Stimulated activated CD8-positive, alpha-beta memory T cell treated with anti-CD3 and anti-CD28 coated beads, Interleukin-4, amount 100 ng/mL, for 4 hours (primary cell): ENCODE measurements at places on chromosomes 16 and 17.

- no peak for DNase-seq
These were observed 103.7 kb downstream of the NPIPB5 start for GRCh38 chr16:22614271-22614947.

DNA sequence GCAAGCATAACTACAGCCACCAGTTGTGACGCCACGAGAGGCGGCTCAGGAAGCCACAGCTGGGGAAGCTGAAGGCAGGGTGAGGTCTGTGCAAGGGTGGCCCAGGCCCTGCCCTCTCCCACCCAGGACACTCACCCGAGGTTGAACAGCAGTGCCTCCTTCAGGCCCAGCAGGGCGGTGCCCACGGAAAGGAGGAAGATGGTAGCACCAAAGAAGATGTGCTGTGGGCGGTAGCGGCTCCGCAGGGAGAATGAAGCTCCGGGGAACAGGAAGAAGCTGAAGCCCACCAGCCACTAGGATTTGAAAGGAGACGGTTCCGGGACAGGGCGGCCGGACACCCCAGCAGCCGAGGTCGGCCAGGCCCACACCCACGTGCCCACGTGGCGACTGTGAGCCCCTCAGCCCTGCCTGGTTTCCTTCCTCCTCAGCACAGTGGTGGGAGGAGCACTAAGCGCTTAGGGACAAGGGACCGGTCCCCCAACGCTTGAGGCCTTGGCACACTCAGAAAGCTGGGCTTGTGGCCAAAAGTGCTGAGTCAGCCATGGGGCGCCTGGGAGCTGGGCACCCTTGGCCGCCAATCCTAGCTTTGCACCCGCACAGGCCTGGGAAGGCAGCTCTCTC, 11.0 kb downstream of the CYB561 start:
- DNase-seq, result no peak

DNA sequence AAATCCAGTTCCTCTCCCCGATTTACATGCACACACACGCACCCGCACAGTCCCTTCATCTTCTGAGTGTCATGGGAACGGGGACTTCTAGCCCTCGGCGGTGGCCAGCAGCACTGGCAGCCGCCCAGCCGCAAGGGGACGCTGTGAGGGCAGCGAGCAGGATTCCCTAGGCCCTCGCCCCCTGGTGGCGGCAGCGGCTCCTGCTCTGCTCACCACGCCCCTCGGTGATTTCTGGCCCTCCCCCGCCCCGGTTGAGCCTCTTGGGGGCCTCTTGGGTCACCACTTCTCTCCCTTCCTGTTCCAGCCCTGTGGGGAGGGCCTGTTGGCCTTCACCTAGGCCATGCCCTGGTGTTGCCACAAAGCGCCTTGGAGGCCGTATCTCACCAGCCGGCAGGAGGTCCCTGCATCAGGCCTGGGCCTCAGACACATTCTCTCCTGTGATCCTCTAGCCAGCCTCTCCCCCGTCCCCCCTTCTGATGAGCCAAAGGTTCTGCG, 75.2 kb upstream of the KSR1 start:
- peak; percentile 49 for DNase-seq

DNA sequence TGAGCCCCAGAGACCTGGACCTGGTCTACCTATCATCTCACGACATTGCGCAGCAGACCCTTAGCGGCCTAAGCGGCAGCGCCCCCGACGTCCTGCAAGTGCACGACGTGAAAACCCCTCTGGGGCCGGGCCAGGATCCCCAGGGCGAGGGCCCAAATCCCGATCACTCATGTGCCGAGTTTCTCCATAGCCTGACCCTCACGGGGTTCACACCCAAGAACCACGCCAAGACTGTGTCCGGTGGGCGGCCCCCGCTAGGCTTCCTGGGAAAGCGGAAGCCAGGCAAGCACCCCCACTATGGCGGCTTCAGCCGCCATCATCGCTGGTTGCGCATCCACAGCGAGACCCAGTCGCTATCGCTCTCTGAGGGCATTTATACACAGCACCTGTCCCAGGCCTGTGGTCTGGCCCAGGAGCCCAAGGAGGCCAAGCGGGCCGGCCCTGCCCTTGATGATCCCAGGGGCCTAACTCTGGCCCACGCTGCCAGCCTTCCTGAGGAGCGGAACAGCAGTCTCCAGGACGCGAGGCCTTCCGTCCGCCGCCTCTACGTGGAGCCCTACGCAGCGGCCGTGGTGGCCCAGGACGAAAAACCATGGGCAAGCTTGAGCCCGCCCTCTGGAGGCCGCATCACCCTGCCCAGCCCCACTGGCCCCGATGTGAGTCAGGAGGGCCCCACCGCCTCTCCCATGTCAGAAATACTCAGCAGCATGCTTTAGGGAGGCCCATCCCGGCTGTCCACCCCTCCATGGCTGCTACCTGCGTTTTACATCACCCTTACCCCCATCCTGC, 82.8 kb upstream of the NOG start:
- DNase-seq, result no peak

- DNase-seq, result no peak
These were observed 10.1 kb upstream of the TMEM208 start for GRCh38 chr16:67216612-67217490.

- DNase-seq, result no peak
These were observed 79.1 kb upstream of the HNF1B start for GRCh38 chr17:37823996-37824395.

DNA sequence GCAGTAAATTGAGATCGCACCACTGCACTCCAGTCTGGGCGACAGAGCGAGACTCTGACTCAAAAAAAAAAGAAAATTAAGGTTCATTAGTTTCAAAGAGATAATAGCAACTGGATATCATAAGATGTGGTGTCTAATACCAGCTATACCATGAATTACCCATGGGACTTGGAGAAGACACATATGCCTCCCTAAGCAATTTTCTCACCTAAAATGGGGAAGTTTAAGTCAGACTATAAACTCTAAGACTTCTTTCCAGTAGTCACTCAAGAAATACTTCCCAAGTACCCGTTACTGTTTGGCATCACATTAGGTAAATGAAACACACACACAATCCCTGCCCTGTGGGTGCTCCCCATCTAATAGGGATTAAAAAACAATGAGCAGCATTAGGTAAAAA, 22.6 kb downstream of the SMURF2 start:
- DNase-seq, result no peak

- no peak for DNase-seq
These were observed 124.6 kb downstream of the KCNJ18 start for GRCh38 chr17:21816592-21817567.

GRCh38 chr17:16066125-16066524, 66.5 kb downstream of the TTC19 start:
- no peak for DNase-seq

DNA sequence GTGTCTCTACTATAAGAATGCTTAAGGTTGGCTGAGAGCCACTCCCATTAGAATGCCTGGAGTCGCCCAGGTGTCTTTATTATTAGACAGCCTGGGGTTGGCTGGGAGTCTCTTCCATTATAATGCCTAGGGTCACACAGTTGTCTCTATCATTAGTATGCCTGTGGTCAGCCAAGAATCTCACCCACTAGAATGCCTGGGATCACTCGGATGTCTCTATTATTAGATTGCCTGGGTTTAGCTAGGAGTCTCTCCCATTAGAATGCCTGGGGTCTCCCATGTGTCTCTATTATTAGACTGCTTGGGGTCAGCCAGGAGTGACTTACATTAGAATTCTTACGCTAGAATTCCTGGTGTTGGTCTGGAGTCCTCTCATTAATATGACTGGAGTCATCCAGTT, 2255.3 kb downstream of the TP53TG3F start:
- DNase-seq, result no peak

GRCh38 chr17:37562016-37562745, 47.0 kb downstream of the SYNRG start:
- DNase-seq, result no peak

DNA sequence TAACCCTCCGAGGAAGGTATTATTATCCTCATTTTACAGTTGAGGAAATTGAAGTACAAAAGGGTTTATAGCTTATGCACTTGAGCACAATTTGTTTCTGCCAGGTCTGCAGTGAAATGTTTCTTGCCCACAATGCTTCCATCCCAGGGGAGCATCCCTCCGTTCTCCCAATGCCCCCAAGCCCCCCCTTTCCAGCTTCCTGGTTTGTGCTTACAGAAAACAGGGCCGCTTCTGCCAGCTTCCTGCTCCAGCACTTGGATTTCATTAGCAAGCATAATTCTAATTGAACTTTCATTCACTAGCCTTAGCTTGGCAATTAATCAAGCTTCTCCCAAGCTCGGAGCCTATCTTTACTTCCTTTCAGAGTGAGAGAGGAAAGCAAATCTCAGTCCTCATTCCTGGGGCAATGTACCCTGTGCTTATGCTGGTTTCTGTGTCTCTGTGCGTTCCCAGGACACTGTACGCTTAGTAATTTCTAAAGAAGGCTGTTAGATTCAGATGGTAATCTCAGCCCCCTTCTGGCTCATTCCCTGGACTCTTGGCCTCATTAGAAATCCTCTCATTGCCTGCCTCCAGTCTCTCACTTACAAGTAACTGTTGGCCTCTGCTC, 141.6 kb downstream of the HS3ST2 start:
- no peak for DNase-seq

- no peak for DNase-seq
These were observed 52.7 kb upstream of the FOXF1 start for GRCh38 chr16:86457501-86458148.

GRCh38 chr16:27718201-27719105, 168.5 kb downstream of the KATNIP start:
- DNase-seq, result no peak

- no peak for DNase-seq
These were observed 101.7 kb downstream of the RPTOR start for GRCh38 chr17:80646328-80646727.

DNA sequence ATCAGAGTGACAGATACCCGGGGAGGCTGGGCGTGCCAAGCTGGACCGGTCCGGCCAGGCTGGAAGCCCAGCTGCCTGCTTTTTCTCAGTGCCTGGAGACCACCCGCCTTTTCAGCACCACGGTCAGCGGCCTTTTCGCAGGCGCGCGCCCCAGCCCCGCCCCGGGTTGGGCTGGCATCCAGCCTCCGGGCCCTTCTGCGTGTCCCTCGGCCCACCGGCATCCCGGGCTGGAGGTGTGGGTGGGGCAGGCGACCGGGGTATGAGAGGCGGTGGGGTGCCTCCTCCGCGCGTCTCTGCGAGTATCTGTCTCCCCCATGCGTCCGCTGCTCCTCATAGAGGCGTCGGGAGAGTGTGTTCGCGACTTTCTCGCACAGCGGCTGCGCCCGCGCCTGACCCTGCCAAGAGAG, 102.5 kb downstream of the MRM1 start:
- DNase-seq, result no peak

DNA sequence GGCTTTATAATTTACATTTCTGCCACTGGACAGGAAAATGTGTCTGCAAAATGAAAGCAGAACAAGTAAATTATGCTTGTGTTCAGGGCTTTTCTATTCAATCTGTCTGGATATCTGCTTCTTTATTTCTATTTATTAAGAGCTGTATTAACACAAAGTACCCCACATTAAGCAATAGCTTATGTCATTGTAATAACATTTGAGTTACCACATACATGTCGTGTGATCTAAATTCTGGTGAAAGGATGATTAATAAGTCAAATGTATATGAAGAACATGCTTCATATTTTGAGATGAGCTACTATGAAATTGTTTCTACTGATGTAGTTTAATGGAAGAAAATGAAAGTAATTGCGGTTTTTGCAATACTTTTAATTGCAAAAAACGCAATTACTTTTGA, 238.2 kb downstream of the KCNJ2 start:
- no peak for DNase-seq

- no peak for DNase-seq
These were observed 41.2 kb downstream of the NFAT5 start for GRCh38 chr16:69606985-69607384.

DNA sequence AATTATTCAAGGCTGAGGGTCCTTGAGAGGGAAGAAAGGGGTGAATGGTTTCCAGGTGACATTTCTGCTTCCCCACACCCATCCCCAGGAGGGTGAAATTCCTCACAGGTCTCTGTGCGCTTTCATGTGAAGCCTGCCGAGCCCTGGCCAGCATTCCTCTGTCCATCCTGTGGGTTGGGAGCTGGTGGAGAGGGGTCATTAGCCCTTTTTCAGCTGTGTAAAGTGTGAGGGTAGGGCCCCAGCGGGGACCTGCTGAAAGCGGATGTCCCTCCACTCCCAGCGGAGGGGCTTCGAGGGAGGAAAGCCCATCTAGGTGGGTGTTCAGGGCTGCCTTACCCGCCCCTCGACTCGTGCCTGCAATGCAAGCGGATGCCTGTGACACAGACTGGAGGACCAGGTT, 53.3 kb upstream of the DLX4 start:
- DNase-seq, result no peak

DNA sequence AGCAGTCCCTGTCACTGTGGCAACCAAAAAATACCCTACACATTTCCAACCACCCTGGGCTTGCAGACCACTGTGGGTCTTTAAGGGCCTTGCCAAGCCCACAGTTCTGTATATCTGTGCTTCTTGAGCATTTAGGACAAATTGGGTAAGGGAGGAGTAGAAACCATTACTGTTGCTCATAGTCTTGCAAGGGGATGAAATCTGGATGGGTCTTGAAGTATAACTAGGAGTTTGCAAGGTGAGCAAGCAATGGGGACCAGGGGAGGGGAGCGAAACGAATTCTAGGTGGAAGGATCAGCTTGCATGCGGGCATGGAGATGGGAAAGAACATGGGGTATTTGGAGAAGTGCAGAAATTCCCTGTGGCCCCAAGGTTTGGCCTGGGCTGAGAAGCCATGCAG, 202.9 kb downstream of the RAB11FIP4 start:
- no peak for DNase-seq

- DNase-seq, result no peak
These were observed 3.7 kb upstream of the DHX33 start for GRCh38 chr17:5472511-5472910.

- DNase-seq, result no peak
These were observed 145.5 kb upstream of the SOX9 start for GRCh38 chr17:71975331-71975801.

DNA sequence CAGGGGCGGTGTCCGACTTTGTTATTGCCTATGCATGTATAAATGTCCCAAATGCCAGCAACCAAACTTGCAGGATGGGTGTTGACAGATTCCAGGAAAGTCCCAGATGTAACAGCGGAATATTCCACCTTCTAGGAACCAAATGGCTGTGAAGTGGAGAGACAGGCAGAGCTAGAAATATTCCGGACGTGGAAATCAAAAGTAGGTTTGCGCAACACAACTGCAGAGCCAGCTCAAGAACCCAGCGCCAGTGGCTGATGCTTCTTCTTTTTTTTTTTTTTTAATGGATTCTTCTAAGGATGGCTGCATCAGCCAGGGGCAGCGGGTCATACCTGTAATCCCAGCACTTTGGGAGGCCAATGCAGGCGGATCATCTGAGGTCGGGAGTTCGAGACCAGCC, 601.7 kb downstream of the MAF start:
- DNase-seq, result no peak

- DNase-seq, result no peak
These were observed 1404.1 kb downstream of the CDH11 start for GRCh38 chr16:63717806-63718205.

GRCh38 chr17:35252651-35253050, 9.8 kb downstream of the SLFN5 start:
- DNase-seq, result no peak
